Activated B cell treated with CpG ODN at 0.5 μM for 24 hours (primary cell): ENCODE measurements at places on chromosomes 4 and X. TPM values are rescaled to one million over a fixed set of nuclear protein-coding genes. Genes with fewer than 3 reads are reported as not detected.

DNA sequence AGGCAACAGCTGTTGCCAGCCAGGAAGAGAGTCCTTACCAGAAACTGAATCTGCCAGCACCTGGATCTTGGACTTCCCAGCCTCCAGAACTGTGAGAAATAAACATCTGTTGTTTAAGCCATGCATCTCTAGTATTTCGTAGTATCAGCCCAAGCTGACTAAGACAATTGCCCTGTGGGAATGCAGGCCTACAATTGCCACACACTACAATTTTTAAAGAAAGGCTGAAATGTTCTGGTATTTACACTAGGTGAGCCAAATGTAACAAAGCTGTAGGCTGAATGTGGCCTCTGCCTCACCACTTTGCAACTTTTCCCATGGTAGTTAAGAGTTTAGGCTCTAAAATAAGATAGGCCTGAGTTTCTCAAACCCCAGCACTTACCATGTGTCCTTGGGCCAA is 59.1 kb downstream of the SPATA18 start:
- H3K4me3 ChIP-seq = no peak overlapping the region
- H3K27me3 ChIP-seq = no peaks in the 10 kb centered on the region
- H3K27ac ChIP-seq = no peak overlapping the region
- no peak for DNase-seq
- no peaks in the 10 kb centered on the region for H3K4me1 ChIP-seq

GRCh38 chr4:80305466-80305865 is 30.1 kb upstream of the CFAP299 start:
- no peak overlapping the region for H3K27ac ChIP-seq

- H3K27ac ChIP-seq = no peak overlapping the region
- no peaks in the 10 kb centered on the region for H3K36me3 ChIP-seq
- H3K4me1 ChIP-seq = no peaks in the 10 kb centered on the region
- no peak overlapping the region for H3K4me3 ChIP-seq
Measured at GRCh38 chr4:108829966-108830492, 67.2 kb upstream of the ETNPPL start.

- DNase-seq = no peak
- no peaks in the 10 kb centered on the region for H3K4me1 ChIP-seq
- H3K36me3 ChIP-seq = peaks cover 43% of the 10 kb centered on the region
Measured at GRCh38 chr4:165077034-165077578, 23.4 kb downstream of the TRIM75 start.

GRCh38 chrX:130772105-130772775 is 130.8 kb downstream of the ENOX2 start:
- no peak for DNase-seq
- no peak overlapping the region for H3K4me3 ChIP-seq
- H3K27ac ChIP-seq = no peak overlapping the region
- no peaks in the 10 kb centered on the region for H3K4me1 ChIP-seq
- H3K36me3 ChIP-seq = peaks cover 4% of the 10 kb centered on the region

- no peak overlapping the region for H3K4me3 ChIP-seq
- no peak for DNase-seq
- H3K4me1 ChIP-seq = peaks cover 3% of the 10 kb centered on the region
- no peaks in the 10 kb centered on the region for H3K36me3 ChIP-seq
Measured at GRCh38 chr4:37715889-37716402, 29.8 kb upstream of the RELL1 start.

DNA sequence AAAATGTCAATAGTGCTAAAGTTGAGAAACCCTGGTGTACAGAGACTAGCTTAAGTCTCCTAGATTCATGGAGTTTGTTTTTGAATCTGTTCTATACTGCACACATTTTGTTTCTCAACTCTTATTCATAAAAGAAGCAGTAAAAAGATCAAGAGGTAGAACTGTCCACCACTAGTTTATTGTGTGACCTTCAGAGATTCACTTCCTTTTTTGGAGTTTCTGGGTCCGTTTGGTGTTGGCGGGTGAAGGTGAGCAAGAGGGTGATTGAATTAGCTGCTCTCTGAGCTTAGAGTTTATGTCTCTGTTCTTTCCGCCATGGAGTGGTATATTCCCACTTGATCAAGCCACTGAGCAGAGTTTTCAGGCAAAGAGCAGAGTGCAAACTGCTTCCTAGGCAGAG is 21.4 kb upstream of the PLAC1 start:
- H3K36me3 ChIP-seq = no peaks in the 10 kb centered on the region
- H3K27me3 ChIP-seq = no peaks in the 10 kb centered on the region
- no peak overlapping the region for H3K27ac ChIP-seq
- DNase-seq = no peak
- no peak overlapping the region for H3K4me3 ChIP-seq
- H3K4me1 ChIP-seq = no peaks in the 10 kb centered on the region

DNA sequence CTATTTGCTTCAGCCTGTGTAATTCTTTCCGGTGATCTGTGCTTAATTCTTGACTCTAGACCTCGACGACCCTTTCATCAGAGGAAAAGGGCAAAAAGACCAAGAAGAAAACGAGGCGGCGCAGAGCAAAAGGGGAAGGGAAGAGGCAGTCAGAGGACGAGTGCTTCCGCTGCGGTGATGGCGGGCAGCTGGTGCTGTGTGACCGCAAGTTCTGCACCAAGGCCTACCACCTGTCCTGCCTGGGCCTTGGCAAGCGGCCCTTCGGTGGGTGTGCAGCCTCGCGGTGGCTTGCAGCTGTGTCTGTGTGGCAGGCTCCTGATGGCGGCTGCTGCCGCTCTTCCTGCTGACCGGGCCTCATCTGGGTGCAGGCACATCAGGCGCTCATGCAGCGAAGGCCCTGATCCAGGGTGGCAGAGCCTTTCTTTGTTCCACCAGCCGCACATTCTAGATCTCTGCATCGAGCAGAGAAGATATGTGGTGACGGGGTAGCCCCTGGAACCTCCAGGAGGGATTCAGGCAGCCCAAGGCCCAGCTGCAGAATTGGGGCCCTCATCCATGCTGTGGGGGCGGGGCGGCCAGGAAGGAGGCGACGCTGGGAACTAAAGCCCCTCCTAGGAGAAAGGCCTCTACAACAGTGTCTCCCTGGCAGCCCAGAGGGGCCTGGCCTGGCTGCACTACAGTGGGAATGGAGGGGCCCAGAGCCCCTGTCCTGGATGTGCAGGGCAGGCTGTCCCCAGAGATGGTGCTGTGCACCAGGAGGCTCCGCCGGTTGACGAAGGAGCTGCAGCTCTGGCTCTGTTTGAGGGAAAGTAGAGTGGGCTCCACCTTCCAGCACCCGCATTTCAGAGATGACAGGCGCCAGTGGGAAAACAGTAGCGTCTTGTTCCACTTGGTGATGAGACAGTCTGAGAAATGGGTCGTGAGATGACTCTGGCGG is 32.1 kb downstream of the NELFA start:
- H3K27me3 ChIP-seq = no peaks in the 10 kb centered on the region
- peaks cover 68% of the 10 kb centered on the region for H3K36me3 ChIP-seq
- no peak for DNase-seq
- H3K4me3 ChIP-seq = no peak overlapping the region

DNA sequence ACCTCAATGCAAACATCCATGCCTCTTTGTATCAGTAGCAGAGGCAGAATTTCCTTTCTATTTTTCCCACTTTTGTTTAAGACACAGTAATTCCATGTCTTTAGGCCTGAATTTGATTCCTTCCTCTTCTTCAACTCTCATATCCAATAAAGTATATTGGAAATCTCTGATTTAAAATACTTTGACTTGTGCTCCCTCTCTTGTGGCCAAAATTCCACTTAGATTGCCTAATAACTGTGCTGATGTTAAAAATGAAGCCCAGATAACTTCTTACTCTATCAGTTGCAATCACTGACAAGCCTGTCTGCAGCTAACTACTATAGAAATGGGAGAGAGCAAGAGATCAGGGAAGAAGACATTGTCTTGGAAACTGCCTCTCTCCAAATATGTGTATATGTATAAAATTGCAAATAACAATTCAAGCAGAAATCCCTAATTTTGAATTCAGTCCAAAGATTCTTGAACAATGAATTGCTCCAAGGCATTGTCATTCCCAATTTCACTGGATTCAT is 163.5 kb upstream of the SPIN4 start:
- no peak overlapping the region for H3K27ac ChIP-seq
- no peaks in the 10 kb centered on the region for H3K36me3 ChIP-seq
- H3K27me3 ChIP-seq = no peaks in the 10 kb centered on the region
- no peak for DNase-seq
- no peaks in the 10 kb centered on the region for H3K4me1 ChIP-seq
- H3K4me3 ChIP-seq = no peak overlapping the region

BMP3 gene
- total RNA-seq = 0.04 and 0.12 TPM in 2 replicates

TENM3 gene
- not detected in 2 replicates for total RNA-seq

RAI2 gene
- total RNA-seq = not detected in 2 replicates

UCHL1 gene
- 1.9 and 2.6 TPM in 2 replicates for total RNA-seq

ELK1 gene
- 26.5 and 31.8 TPM in 2 replicates for total RNA-seq

CLDN34 gene
- not detected in 2 replicates for total RNA-seq

C4orf33 gene
- 6.2 and 8.8 TPM in 2 replicates for total RNA-seq

FGF2 gene
- 0.10 and 0.29 TPM in 2 replicates for total RNA-seq
